Stimulated activated CD8-positive, alpha-beta memory T cell treated with anti-CD3 and anti-CD28 coated beads, Interleukin-15, amount 100 ng/mL, for 24 hours (primary cell): ENCODE measurements at places on chromosomes 7 and 10.

DNA sequence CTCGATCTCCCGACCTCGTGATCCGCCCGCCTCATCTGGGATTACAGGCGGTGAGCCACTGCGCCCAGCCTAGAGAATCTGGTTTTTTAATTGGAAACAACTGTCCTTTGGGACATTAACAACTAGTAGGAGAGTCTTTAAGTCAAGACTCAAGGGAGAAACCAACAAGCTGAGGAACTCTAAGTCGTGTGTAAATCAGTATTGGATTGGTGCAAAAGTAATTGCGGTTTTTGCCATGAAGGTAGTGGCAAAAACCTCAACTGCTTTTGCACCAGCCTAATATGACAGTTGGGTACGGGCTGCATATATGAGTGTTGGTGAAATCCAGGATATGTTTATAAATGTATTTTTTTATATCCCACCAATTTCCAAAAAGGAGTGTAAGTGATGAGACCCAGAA is 113.9 kb upstream of the PLXNA4 start:
- DNase-seq = no peak

DNA sequence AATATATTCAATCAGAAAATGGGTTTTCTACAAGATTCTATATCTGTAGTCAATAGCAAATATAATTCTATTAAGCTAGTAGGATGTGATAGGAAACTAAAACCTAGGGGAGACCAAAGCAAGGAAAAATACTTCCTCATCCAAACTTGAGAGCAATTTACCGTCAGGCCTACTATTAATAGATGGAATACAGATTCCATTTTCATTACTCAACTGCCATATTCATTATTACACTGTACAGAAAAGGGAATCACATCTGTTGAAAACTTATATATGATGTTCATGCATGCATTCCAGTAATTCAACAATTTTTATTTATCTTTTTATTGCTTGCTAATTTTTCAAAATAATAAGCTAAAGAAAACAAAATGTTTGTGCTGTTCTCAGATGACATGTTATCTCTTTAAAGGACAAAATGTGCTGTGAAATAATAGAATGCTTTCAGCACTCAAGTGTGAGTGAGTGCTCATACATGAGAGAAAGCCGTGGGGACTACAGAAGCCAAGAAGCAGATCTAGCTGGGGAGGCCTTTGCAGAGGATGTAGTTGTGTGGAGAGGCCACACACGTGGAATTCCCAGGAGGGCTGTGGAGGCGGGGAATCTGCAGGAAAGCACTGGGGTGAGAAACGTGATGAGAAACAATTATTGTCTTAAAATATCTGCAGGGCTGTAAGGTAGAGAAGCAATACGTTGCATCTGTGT is 110.0 kb downstream of the EGFR start:
- no peak for DNase-seq

DNA sequence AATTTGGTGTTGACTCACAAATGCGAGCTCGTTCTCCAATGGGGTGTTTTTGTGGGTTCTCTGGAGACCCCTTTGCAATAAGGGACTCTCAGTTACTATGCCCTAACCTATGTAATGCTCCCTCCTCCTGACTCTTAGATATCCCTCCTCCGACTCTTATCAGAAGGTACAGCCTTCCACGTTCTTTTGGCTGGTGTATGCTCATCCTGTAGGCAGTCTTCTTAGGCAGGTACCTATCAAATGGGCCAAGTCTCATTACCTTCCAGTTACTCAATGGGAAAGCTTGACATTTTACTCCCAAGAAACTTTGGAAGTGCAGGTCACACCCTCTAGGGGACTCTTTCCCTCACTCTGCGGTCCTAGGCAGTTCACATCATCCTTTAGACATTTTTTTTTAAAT is 32.6 kb downstream of the SLC26A5 start:
- no peak for DNase-seq

DNA sequence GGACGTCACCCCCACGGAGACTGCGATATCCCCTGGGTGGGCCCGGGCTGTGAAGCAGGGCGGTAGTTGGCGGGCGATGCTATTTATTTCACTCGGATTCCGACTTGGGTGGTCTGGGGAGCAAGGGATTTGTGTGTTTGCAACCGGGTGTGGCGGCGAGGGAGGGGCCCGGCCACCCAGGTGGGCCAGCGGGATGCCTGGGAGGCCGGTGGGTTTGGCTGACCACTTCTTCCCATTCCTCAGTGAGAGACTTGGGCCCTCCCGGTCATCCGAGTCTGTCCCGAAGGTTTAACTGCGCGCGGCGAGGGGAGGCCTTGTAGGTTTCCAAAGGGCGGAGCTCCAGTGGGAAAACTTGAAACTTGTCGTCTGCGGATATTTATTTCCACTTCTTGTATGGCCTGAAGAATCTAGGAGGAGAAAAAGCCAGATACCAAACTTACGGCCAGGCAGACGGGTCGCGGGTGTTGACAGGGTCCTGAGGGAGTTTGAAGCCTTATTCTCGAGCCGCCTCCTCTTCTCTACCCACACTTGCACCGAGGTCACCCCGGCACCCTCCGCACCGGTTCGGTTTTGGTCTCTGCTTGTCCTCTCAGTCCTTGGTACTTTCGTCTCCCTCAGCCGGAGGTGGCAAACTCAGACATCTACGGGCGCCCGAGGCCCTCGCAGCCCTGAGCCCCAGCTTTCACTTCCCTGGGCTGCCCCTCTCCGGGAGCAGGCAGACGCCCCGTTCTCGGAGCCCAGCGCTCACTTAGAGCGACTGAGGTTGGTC is 17.9 kb downstream of the ZNF316 start:
- no peak for DNase-seq

GRCh38 chr10:30445711-30446110 is 11.7 kb downstream of the MAP3K8 start:
- no peak for DNase-seq

DNA sequence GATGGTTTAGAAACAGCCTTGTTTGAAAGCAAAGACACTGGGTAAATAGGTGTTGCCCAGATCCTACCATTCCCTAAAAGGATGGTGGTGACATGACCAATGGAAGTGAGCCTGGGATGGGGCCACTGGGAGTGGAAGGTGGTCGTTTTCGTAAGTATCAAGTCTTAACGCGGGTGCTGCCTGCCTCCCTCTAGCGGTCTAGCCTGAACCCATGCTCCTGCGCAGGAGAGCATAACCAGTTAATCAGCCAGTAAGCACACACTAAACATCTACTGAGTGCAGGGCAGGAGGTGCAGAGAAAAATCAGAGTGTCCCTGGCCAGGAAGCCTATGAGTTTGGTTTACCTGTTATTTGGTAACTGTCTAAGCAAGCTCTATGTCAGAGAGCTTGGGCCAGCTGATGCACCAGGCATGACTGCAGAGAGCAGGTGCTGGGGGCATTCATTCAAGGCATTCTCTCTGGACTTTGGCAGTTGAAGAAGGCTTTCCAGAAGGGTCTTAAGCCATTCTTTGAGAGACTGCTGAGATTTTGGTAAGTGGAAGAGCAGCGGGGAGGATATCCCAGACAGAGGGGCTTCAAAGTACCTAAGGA is 930 bp downstream of the GARIN1A start:
- no peak for DNase-seq

DNA sequence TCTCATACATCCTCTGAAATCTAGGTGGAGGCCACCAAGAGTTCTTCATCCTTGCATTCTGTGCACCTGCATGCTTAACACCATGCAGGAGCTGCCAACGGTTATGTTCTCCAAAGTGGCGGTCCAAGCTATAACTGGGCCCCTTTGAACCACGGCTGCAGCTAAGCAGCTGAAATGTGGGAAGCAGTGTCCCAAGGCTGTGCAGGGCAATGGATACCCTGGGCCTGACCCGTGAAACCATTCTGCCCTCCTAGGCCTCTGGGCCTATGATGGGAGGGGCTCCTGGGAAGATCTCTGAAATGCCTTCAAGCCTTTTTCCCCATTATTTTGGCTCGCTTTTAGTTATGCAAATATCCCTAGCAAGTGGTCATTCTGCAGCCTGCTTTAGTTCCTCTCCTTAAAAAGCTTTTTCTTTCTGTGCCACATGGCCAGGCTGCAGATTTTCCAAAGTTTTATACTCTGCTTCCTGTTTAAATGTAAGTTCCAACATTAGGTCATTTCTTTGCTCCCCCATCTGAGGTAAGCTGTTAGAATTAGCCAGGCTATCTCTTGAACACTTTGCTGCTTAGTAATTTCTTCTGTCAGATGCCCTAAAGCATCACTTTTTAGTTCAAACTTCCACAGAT is 7.7 kb upstream of the GTPBP4 start:
- no peak for DNase-seq

DNA sequence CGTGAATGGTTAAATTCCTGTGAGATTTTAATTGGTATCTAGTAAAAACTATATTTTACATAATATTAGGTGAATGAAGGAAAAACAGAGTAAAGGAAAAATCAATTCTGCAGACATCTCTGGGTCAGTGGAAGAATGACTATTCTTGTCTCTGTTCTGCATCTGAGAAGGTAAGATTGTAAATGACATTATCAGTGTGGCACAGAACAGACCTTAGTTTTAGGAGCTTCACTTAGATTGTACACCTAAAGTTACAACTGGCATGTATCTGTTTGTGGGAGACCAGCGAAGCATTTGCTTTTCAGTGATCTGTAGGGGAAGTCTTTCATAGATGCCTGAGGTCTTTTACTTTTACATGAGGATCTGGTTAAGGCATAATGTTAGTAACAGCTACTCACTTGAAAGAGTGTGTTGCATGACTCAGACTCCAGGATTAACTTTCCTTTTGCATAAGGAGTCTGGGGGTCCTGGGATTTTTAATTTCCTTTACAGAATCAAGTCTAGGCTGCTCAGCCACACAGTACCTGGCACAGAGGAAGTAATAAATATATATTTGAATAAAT is 56.2 kb downstream of the JMJD1C start:
- no peak for DNase-seq

DNA sequence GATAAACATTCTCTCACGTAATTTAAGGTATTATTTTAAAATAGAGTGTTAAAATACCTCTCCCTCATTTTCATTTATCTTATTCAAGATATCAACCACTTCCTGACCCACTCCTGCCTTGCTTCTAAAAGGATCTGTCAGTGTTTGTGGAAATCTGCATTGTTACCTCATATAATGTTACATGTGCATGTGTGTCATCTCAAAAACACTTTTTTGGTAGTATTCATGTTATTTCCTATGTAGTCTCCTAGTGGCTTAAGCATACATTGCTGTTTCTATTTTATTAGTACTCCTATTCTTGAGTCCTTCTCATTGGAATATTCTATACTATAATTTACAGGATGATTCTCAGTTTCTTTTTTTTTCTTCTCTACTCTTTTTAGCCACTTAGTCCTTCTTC is 1360.7 kb upstream of the CELF2 start:
- no peak for DNase-seq

DNA sequence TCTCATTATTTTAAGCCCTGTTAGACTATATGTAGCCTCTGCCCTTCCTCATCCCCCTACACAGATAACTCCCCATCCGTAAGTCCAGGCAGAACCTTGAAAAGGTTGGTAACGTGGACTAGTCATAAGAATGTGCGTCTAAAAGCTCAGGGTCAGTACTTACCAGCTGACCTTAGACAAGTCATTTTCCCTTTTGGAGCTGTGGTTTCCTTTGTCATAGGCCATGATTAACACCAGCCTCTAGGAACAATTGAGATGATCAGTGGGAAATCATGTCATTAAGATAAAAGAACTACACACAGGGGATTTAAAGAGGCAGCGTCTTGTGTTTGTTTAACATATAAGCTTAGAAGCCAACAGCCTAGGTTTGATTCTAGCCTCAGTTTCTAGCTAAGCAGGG is 6.9 kb upstream of the UNC5B start:
- DNase-seq = no peak

- DNase-seq = no peak
Measured at GRCh38 chr10:52961323-52961722, 188.7 kb upstream of the MBL2 start.

DNA sequence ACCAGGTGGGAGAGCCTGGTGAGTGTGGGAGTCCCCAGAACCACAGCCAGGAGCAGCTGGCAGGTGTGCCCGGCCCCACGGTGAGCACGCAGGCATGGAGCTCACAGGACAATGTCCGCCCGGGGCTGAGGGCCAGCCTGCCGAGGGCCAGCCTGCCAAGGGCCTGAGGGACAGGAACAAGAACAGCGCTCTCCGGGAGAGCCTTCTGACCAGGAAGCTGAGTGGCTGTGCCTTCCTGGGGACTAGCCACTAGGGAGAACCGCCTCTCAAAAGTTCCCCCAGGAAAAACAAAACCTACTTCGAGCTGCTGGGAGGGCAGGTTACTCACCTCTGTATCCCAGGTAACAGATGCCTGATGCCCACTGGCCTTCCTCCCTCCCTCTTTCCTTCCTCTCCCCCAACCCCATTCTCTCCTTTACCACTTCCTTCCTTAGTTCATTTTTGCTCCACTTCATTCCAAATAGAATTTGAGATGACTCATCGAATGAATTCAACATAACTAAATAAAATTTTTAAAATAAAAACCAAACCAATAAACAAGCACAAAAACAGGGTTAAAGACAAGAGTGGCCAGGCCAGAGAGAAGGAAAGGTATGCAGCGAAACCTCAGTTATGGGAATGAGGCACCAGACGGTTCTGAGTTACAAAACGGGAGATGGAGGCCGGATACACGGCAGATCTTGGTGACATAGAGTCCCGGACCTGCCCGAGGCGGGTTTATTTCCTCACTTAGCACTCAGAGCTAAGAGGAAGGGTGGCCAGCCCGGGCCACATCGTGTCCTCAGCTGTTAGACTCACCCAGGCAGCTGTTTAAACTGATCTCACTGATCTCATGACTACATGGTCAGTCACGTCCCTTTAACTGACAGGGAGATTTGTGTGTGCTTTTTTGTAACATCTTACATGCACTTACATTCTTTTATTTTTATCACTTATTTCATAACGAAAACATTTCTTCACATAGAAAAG is 128.5 kb downstream of the TNS3 start:
- no peak for DNase-seq

GRCh38 chr7:122619664-122620063 is 79.3 kb downstream of the RNF133 start:
- no peak for DNase-seq

DNA sequence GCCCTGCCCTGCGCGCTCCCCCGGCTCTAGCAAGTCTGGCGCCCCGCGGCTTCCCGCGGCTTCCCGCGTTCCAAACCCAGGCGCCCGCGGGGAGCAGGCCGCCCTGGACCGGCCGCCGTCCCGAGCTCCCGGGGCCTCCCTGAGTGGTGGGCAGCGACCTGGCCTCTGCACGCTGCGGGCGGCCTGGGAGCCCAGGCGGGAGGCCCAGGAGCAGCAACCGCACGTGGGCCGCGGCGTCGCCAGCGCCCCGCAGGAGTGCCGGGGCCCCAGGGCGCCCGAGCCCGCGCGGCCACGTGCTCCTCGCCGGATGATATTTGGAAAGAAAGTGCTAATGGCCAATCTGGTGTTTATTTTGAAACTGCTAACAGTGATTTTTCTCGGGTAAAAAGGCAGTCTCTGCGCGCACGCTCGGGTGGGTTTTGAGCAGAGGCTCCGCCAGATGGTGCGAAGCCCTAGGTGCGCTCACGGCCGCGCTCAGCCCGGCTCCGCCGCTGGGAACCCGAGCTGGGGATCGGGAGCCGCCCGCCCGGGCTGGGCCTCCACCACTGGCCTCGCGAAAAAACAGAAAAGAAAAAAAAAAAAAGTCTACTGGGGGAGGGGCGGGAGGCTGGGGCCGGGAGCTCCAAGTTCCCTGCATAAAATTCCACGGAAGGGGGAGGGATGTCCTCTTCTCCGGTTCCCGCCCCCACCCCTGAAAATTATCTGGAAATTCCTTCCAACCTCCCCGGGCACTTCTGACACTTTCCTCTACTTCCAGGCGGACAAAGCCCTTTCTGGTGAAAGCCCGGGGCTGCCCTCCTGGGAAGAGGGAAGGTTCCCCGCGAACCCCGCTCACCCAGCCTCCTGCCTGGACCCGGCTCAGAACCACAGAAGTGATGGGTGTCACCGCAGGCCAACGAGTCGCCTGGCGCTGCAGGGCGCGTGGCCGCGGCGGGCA is 4.3 kb downstream of the EBF3 start:
- DNase-seq = no peak
